IPS DF 6.9 (cell line): ENCODE measurements at places on chromosomes 7 and 10.

- no peak overlapping the region for H3K4me3 ChIP-seq
- no peaks in the 10 kb centered on the region for H3K27me3 ChIP-seq
- H3K36me3 ChIP-seq: no peaks in the 10 kb centered on the region
- H3K4me1 ChIP-seq: peaks cover 5% of the 10 kb centered on the region; the same call in 1 of the 2 replicates
These were observed 48.3 kb downstream of the NOD1 start for GRCh38 chr7:30430276-30430675.

GRCh38 chr7:50327443-50327842 is 22.9 kb downstream of the IKZF1 start:
- H3K36me3 ChIP-seq: no peaks in the 10 kb centered on the region
- H3K4me1 ChIP-seq: no peaks in the 10 kb centered on the region
- DNase-seq: no peak
- no peak overlapping the region for H3K4me3 ChIP-seq
- H3K27ac ChIP-seq: no peak overlapping the region

- H3K27me3 ChIP-seq: no peaks in the 10 kb centered on the region
- no peak overlapping the region for H3K4me3 ChIP-seq
- no peak overlapping the region for H3K27ac ChIP-seq
These were observed 125.5 kb upstream of the PODXL start for GRCh38 chr7:131681961-131682360.

DNA sequence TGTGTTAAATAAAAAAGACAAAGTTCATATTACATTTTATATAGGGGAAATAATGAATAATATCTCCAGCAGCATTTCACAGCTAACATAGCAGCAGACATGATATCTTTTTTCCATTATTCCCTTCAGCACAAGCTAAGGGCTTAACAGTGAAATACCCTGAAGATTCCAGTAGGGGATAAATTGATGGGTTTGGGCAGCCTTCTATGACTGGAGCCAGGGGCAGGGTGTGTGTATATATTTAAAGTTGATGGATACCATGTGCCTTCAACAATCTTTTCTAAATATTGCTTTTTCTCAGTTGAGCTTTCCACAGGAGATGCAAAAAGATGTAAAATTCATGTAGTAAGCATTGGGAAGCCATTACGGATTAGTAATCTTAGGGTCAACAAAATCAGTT is 151.2 kb downstream of the MAGI2 start:
- no peak overlapping the region for H3K27ac ChIP-seq
- no peak overlapping the region for H3K4me3 ChIP-seq
- no peaks in the 10 kb centered on the region for H3K36me3 ChIP-seq
- DNase-seq: no peak

DNA sequence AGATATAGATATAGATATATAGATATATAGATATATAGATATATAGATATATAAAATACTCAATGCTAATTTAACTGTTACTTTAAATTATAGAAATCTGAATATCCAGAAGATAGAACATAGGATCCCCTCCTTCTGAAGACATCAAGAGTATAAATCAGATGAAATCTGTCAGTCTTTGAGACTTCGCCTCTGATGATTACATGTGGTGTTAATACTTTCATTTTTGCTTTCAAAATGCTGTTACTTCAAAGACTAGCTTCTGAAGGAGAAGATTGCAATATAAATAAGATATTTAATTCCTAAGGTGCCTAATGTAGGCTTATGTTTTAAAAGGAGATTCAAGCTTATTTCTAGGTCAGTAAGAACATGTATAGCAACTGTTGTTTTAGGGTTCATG is 180.4 kb downstream of the TSPAN12 start:
- H3K27ac ChIP-seq: no peak overlapping the region
- DNase-seq: no peak
- H3K27me3 ChIP-seq: no peaks in the 10 kb centered on the region
- no peaks in the 10 kb centered on the region for H3K4me1 ChIP-seq

- H3K27ac ChIP-seq: no peak overlapping the region
- no peaks in the 10 kb centered on the region for H3K36me3 ChIP-seq
- DNase-seq: no peak
- no peaks in the 10 kb centered on the region for H3K4me1 ChIP-seq
- no peak overlapping the region for H3K4me3 ChIP-seq
These were observed 31.6 kb downstream of the SLC16A12 start for GRCh38 chr10:89503652-89504370.

DNA sequence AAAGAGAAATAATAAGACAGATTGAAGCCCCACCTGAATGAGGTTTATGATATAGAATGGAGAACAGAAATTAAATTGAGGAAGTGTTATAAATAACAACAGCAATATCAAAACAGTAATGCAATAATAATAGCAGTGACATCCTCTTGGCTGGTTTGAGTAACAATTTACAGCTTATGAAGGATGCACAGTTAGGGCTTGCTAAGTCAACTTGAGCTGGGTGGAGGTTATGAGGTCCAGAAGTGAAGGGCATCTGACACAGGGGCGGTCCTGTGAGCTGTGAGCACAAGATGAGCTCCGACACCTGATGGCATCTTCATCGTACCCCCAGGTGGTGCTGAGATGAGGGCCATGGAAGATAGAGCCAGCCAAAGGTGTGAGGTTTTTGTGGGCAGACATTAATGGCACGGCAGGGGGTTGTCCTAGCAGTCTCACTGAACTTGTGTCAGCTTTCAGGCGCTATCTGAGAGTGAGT is 30.5 kb downstream of the ARHGAP22 start:
- no peaks in the 10 kb centered on the region for H3K36me3 ChIP-seq
- H3K27ac ChIP-seq: no peak overlapping the region
- no peak for DNase-seq
- H3K4me3 ChIP-seq: no peak overlapping the region
- H3K4me1 ChIP-seq: no peaks in the 10 kb centered on the region; the same call in 1 of the 2 replicates

DNA sequence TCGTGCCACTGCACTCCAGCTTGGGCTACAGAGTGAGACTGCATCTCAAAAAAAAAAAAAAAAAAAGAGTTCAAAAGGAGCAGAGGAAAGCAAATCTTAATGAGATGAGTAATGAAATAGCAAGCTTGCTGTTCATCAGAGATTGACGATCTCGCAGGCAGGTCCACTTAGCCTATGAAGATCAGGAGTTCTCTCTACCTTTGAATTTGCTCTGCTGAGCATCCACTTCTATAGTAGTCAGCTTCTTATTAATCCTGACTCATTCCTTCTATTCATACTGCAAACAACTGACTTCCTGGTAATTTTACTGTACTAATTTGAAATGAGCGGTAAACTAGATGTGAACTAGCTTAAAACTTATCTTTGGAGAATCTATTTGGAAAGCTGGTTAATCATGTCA is 1014.6 kb downstream of the GATA3 start:
- no peaks in the 10 kb centered on the region for H3K27me3 ChIP-seq
- H3K4me1 ChIP-seq: no peaks in the 10 kb centered on the region
- no peak overlapping the region for H3K4me3 ChIP-seq
- H3K36me3 ChIP-seq: no peaks in the 10 kb centered on the region
- DNase-seq: no peak
- no peak overlapping the region for H3K27ac ChIP-seq

- H3K4me1 ChIP-seq: no peaks in the 10 kb centered on the region
- H3K36me3 ChIP-seq: no peaks in the 10 kb centered on the region
- no peak for DNase-seq
- no peak overlapping the region for H3K27ac ChIP-seq
These were observed 213.2 kb downstream of the CCDC3 start for GRCh38 chr10:12788277-12788676.

DNA sequence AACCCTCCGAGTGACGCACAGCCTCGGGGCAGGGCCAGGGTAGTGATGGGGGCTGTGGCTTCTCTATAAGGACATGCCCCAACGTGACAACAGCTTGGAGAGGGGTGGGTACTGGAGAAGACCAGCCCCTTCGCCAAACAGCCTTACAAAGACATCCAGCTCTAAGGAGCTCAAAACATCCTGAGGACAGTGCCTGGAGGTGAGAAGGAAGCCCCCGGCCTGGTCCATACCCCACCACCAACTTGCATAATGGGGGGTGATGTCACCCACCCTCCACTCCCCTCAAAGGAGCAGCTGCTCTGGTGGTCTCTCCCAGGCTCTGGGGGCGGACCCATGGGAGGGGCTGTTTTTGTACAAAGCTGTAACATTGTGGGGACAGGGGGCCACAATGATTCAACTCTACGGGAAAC is 15.1 kb downstream of the PRSS2 start:
- H3K27ac ChIP-seq: no peak overlapping the region
- H3K4me3 ChIP-seq: no peak overlapping the region
- no peaks in the 10 kb centered on the region for H3K36me3 ChIP-seq
- no peaks in the 10 kb centered on the region for H3K27me3 ChIP-seq
- no peak for DNase-seq

DNA sequence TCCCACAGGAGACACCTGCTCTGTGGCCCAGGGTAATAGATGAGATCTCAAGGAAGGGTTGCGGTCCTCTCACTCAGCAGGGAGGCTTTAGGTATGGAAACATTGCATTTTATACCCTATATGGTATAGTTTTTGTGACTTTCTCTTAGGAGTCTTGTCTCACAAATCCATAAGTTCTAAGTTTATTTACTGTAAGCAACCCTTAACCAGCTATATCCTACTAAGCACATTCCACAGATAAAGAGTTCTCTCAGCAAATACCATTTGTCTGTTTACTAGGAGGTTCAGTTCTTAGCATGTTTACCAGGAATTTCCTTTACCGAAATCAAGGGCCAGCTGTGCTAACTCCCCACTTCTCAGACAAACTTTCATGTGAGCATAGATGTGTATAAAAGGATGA is 66.9 kb downstream of the ANLN start:
- H3K27ac ChIP-seq: no peak overlapping the region
- no peak for DNase-seq
- H3K27me3 ChIP-seq: no peaks in the 10 kb centered on the region
- H3K4me1 ChIP-seq: no peaks in the 10 kb centered on the region

DNA sequence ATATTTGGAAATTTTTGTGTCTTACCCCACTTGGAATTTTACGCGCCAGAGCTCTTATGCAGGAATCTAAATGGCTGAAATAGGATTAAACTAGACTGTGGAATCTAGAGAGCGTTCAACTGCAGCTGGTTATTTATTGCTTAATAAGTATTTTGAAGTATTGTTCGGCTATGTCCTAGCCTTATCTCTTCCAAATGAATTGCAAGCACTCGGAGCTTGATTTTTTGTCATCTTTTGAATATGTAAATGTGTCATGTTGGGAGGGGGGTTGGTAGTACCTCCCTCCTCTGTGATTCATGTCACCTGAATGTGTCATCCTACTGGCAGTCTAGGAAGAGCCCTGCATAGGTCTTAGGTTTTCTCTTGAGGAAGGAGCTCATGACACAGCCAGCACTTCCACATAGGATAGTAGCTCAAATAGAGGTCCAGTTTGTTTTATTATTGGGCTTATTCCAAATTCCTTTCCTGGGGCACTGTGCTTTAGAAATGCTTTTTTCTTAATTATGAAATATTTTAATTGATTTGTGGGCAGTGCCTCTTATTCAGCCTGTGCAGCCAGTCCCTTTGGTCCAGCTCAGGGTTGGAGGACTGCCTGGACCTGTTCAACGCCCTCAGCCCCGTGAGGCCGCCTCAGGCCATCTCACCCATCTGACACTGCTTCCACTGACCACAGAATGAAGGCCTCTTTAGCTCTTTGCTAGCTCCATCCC is 22.5 kb upstream of the TRIL start:
- no peaks in the 10 kb centered on the region for H3K27me3 ChIP-seq
- H3K4me3 ChIP-seq: no peak overlapping the region
- peaks cover 5% of the 10 kb centered on the region; the same call in 1 of the 2 replicates for H3K4me1 ChIP-seq
- H3K36me3 ChIP-seq: no peaks in the 10 kb centered on the region
- H3K27ac ChIP-seq: no peak overlapping the region

GRCh38 chr10:75662715-75663114 is 231.3 kb downstream of the LRMDA start:
- H3K27ac ChIP-seq: no peak overlapping the region
- no peaks in the 10 kb centered on the region for H3K27me3 ChIP-seq
- DNase-seq: no peak
- no peaks in the 10 kb centered on the region for H3K36me3 ChIP-seq
- no peaks in the 10 kb centered on the region for H3K4me1 ChIP-seq
- no peak overlapping the region for H3K4me3 ChIP-seq

DNA sequence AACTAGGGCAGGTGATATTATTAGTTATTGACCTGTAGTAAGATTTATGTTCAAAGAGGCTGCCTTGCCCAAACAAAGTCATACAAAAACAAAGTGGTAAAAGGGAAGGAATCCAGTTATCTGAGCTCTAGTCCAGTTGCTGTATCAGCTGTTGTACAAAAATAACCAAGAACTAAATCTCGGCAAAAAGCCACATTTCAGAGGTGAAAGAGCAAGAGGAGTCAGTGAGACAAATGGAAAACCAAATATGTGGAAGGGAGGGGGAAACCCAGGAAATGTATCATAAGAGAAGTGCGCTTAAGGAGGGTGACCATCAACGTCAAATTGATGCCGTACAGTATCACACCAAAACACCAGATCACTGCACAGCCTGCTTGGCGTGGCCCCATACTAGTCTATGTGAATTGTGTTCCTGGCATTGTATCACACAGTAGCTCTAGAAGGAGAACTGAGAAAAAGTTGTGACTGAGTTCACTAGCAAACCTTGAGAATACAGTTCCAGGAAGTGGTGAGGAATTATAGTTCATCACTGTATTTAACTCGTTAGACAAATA is 6.4 kb downstream of the AGBL3 start:
- no peak overlapping the region for H3K27ac ChIP-seq
- DNase-seq: no peak
- no peaks in the 10 kb centered on the region for H3K27me3 ChIP-seq
- H3K4me3 ChIP-seq: no peak overlapping the region
- H3K36me3 ChIP-seq: no peaks in the 10 kb centered on the region
- no peaks in the 10 kb centered on the region for H3K4me1 ChIP-seq

GRCh38 chr10:122112625-122113160 is 123.7 kb downstream of the TACC2 start:
- DNase-seq: no peak
- H3K4me3 ChIP-seq: peak overlapping the region; percentile 52; the same call in 1 of the 2 replicates

DNA sequence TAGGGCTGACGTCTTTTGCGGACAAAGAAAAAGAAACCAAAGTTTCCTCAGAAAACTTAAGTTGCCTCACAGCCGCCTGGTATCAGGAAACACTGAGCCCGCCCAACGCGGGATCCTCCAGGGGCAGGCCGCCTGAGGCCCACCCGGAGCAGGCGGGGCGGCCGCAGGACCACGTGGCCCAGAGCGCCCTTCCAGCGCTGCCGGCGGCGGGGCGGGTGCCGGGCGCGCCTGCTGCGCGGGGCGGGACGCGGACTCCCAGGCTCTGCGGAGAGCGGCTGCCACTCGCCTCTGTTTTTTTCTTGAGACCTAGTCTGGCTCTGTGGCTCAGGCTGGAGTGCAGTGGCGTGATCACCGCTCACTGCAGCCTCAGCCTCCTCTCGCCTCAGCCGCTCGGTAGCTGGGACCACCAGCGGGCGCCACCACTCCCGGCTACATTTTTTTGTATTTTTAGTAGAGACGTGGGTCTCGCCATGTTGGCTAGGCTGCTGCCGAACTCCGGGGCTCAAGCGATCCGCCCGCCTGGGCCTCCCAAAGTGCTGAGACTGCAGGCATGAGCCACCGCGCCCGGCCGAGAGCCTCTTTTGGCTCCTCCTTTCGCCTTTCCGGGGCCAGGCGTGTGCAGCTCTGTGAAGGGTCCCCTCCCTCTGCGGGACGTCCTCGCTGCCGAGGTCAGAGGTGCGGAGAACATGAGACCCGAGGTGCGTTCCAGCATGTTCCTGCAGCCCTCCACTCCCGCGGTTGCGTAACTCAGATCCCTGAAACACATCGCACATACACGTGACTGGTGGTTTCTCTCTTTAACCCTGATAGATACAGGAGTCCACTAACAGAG is 11.6 kb upstream of the HNRNPF start:
- H3K4me3 ChIP-seq: peak overlapping the region; percentile 23; the same call in 1 of the 2 replicates
- H3K4me1 ChIP-seq: no peaks in the 10 kb centered on the region
- H3K27me3 ChIP-seq: no peaks in the 10 kb centered on the region
- no peak for DNase-seq
- H3K36me3 ChIP-seq: no peaks in the 10 kb centered on the region
